Activated CD8-positive, alpha-beta T cell treated with anti-CD3 and anti-CD28 coated beads, Interleukin-2, amount 10 ng/mL, durations not matched to agents 7 days and 5 days (primary cell): ENCODE measurements at places on chromosomes 5 and 9. TPM values are rescaled to one million over a fixed set of nuclear protein-coding genes. Genes with fewer than 3 reads are reported as not detected.

- DNase-seq = no peak
Observed at GRCh38 chr5:33764786-33765185, 127.0 kb downstream of the ADAMTS12 start.

GRCh38 chr5:102903074-102903871 is 148.2 kb downstream of the PAM start:
- DNase-seq = no peak

DNA sequence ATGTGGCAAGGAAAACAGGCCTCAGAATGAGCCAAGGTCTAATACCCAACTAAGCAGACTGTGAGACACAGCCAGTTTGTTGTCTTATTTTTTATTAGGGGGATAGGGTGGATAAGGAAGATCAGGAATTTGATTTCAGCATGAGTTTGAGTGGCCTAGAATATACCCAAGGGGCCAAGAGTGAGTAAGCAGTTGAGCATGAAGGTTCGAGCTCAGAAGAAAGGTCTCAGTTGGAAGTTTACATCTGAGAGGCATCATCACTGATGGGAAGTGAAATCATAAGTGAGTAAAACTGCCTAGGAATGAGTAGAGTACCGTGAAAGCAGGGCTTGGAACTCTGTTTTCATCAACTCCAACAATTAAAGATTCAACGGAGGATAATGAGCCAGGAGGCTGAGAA is 12.6 kb downstream of the PSMD5 start:
- no peak for DNase-seq

GRCh38 chr5:81698813-81699212 is 52.1 kb downstream of the SSBP2 start:
- no peak for DNase-seq

DNA sequence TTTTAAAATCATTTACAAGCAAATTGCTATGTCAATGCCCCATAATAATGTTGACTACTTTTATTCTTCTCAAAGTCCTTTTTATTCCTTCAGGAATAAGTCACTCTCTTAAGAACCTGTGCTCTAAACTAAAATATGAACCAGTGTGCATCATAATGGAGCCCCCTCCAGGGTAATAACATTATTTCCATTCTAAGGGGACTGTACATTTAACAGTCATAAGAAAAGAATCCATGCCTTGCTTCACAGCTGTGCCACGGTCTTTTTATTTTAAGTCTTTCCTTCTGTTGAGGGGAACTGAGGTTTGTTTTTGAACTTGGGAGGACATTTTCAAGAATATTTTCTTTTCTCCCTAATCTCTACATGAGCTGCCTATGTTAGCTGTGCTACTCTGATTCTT is 297.6 kb downstream of the MAN2A1 start:
- no peak for DNase-seq

- no peak for DNase-seq
Observed at GRCh38 chr9:109816490-109816889, 36.5 kb downstream of the PALM2AKAP2 start.

- no peak for DNase-seq
Observed at GRCh38 chr9:137264067-137264466, 8.9 kb downstream of the NELFB start.

- no peak for DNase-seq
Observed at GRCh38 chr9:78788101-78788500, 491.2 kb downstream of the PSAT1 start.

GRCh38 chr5:170985486-170985885 is 123.7 kb downstream of the RANBP17 start:
- DNase-seq = no peak

The PPP1R26 gene
- total RNA-seq = not detected

The ST8SIA4 gene
- total RNA-seq = 35.8 TPM

The PRLR gene
- total RNA-seq = not detected

The IRX4 gene
- total RNA-seq = not detected
